ENCODE measurements at places on chromosomes 13 and 19. TPM values are rescaled to one million over a fixed set of nuclear protein-coding genes. Genes with fewer than 3 reads are reported as not detected.

The OR7C1 gene
- polyA plus RNA-seq = not detected

The RYR1 gene
- polyA plus RNA-seq = under 0.01 TPM

The KLK15 gene
- not detected for polyA plus RNA-seq

The GRIN3B gene
- polyA plus RNA-seq = 1.8 TPM

The FBXO27 gene
- 5.0 TPM for polyA plus RNA-seq

The FFAR2 gene
- polyA plus RNA-seq = not detected

The CALR3 gene
- not detected for polyA plus RNA-seq

The CCDC70 gene
- polyA plus RNA-seq = not detected

The CEBPA gene
- polyA plus RNA-seq = 0.15 TPM

The ZNF223 gene
- 4.1 TPM for polyA plus RNA-seq

The RNF6 gene
- 21.2 TPM for polyA plus RNA-seq

The CYP2A6 gene
- polyA plus RNA-seq = not detected

DNA sequence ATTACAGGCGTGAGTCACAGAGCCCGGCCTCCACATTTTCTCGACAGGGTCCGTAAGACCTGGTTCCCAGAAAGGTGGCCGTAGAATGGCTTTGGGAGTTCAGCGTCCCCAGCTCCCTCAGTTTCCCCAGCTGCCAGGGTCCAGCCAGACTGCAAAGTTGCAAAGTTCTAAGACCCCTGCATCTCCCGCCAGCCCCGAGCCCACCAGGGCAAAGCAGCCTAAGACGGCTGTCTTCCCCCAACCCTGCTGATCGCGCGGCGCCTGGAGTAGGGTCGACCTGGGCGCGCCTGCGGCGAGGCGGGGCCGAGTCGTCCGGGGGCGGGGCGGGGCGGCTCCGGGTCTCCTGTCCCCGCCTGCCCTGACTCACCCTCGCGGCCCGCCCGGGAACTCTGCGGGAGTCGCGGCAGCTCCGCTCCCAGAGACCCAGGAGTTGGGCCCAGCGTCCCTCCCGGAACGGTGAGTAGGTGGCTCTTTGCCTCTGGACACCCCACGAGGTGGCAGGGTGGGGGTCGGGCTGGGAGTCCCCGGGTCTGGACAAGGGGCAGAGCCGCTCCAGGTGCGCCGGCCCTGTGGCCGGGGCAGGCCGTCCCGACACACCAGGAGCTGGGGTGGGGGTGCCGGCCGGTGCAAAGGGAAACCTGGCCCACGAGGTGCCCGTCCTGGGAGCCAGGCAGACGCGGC lies at the start of gene LRRC8E:
Gene LRRC8E (plus strand): TSS at position 366 of the 681 bp plus-strand sequence. CDS start 7,094 bp downstream, outside the sequence.
- DNase-seq = peak; percentile 24

GRCh38 chr19:3095441-3096191 lies 1.5 kb downstream of the GNA11 start:
- DNase-seq = no peak

- no peak for DNase-seq
Observed at GRCh38 chr19:32061315-32061714, 284.1 kb upstream of the ZNF507 start.

GRCh38 chr19:3821156-3821555 lies 35.0 kb upstream of the MATK start:
- DNase-seq = no peak

GRCh38 chr13:73429701-73430100 lies 370.9 kb downstream of the KLF5 start:
- DNase-seq = no peak

DNA sequence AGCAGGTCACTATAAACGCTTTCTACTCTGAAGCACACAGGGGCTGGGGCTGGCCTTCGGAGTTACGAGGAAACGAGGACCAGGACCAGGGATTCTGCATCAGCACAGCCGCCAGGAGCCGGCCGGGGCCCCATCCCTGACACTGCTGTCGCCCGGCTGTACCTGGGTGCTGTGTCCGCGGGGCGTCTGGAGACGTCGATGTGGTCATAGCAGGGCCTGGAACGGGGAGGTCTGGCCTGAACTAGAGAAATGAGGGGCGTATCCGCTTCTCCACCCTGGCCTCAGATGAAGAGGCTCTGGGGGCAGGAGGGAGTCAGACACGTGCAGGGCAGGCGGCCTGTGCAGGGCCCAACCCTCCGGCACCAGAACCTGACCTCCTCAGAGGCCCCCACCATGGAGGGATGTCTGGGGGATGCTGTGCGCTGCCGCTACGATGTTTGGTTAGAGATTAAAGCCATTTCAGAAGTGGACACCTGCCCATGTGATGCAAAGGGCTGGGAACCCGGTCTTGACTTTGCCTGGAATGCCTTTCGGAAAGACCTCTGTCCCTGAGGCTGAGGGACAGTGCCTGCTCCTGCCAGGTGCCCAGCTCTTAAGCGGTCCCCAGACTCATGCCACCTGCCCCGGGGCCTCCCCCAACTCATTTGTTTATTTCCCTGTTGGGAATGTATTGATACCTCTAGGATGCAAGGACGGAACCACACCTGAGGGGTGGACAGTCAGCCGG lies 21.4 kb downstream of the GAS6 start:
- no peak for DNase-seq

GRCh38 chr13:103883164-103883563 lies 816.9 kb upstream of the SLC10A2 start:
- DNase-seq = peak; percentile 56

GRCh38 chr13:39815345-39816111 lies 160.1 kb downstream of the COG6 start:
- DNase-seq = no peak

DNA sequence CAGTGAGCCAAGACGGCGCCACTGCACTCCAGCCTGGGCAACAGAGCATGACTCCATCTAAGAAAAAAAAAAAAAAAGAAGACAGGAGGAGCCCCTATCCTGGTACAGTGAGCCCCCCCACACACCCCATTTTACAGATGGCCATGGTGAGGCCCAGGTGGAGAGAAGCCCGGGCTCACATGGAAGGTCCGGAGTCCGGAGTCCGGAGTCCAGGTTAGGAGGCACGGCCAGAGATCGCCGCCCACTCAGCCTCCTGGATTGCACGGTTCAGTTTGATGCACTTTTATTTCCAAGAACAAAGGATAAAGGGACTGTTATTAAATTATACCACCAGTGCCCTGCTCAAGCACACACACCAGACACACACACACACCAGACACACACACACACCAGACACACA lies 11.3 kb upstream of the BTBD2 start:
- DNase-seq = no peak

- DNase-seq = peak; percentile 59
Observed at GRCh38 chr13:73765651-73766384, 368.4 kb downstream of the KLF12 start.

GRCh38 chr13:95087746-95088305 lies 213.4 kb downstream of the ABCC4 start:
- DNase-seq = no peak

GRCh38 chr13:96172066-96172465 lies 82.2 kb downstream of the HS6ST3 start:
- DNase-seq = no peak

GRCh38 chr19:604355-604754 lies 14.7 kb downstream of the HCN2 start:
- peak; percentile 89 for DNase-seq

DNA sequence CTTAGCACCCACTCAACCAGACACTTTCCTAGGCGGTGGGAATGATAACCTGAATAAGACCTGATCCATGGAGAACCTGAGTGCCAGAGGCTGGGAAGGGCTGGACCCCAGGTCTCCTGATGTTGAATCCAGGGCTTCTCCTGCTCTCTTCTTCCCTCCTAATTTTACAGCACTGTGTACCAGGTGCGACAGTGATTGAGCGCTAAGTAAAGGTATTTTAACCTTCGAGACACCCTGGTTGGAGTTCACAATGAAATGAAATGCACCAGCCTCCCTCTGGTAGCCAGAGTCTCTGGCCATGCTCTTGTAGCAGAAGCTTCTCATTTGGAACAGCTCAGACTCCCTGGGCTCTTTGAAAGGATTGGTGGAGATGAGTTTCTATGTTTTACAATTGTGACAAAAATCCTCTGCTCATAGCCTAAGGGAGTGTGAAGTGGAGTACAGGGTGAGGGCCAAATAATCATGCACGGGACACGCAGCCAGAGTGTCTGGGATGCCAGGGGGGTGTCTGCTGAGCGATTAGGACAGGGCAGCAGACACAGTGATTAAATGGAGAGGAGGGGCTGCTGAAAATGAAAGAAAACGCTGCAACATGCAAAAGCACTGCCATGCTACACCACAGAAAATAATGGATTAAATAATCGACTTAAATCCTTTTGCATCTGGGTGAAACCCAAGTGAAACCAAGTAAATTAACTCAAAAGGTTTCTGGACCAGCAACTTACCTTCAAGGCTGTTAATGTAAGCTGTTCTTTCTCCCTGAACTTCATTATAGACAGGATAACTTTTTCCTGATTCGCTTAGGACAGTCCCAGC lies 83.8 kb downstream of the FAM216B start:
- DNase-seq = peak; percentile 45

- no peak for DNase-seq
Observed at GRCh38 chr13:85287528-85287927, 511.7 kb downstream of the SLITRK6 start.

- no peak for DNase-seq
Observed at GRCh38 chr13:68509734-68510621, 1279.8 kb upstream of the PCDH9 start.

DNA sequence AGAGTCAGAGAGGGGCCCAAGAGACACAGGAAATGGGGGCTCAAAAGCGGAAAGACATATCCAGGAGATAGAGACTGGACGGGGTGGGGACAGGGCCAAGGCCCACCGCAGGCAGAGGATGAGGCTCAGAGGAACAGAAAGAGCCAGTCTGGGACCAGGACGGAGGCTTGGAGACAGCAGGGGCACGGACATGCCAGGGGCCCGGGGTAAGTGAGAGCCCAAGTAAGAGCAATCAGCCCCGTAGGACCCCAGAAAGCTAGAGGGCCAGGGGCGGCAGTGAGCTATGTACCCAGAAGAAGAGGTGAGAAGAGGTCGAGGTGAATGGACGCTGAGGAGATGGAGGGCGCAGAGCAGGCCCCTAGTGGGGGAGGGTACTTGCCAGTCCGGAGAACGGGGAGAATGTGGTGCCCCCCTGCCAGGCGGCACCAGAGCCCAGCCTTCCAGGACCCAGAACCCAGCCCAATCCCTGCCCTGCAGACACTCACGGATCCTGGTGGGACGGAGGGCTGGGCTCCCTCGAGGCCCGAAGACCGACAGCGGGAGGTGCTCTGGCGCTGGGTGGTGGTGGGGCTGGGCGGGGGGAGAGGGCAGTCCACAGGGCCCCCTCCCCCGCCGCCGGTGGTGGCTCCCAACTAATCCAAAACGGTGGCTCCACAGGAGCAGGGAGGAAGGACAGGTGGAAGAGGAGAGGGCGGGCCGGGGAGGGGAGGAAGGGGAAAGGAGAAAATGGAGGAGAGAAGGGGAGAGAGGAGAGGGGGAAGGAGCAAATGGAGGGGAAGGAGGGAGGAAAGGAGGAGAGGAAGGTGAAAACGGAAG lies 1.0 kb downstream of the GRIK5 start:
- DNase-seq = peak; percentile 67

- DNase-seq = no peak
Observed at GRCh38 chr13:41751277-41751676, 209.6 kb downstream of the VWA8 start.

GRCh38 chr13:107104631-107105030 lies 536.7 kb upstream of the ARGLU1 start:
- DNase-seq = no peak

DNA sequence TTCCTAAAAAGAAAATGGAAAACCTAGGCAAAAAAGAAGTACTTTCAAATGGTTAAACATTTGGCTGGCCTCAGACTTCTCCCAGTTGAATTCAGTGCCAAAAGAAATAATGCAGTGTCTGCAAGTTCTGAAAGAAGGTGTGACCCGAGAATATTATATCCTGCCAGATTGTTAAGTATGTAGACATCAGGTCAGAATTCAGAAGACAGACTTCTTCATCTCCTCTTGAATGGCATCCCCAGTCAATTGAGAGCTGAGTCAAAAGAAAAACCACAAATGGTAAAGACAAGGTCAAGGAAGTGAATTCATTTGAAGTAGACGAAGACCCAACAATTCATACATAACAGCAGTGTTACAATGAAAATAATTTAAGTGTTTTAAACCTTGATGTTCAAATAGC lies 194.5 kb downstream of the NBEA start:
- DNase-seq = no peak

- no peak for DNase-seq
Observed at GRCh38 chr13:93635616-93636032, 409.0 kb downstream of the GPC6 start.

All from SK-N-SH (cell line).